ENCODE measurements at places on chromosomes 3 and 15.

DNA sequence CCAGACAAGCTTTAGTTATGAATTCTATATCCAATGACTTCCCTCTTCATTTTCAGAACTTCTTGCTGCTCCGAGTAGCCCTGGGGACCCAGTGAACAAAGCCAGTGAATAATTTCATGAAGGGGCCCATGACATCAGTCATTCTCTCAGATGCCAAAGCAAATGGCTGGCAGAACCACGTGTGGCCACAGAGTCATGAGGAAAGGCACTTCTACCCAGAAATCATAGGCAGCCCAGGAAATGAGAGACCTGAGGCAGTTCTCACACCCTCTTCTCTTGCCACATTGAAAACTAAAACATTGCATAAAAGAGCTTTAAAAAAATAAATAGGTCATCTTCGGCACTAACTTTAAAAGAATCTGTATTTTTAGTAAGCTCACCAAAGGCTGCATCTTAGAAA is 4.3 kb upstream of the UACA start:
- no peak for DNase-seq

- DNase-seq: no peak
These were observed 149.8 kb downstream of the GABRB3 start for GRCh38 chr15:26623071-26623470.

DNA sequence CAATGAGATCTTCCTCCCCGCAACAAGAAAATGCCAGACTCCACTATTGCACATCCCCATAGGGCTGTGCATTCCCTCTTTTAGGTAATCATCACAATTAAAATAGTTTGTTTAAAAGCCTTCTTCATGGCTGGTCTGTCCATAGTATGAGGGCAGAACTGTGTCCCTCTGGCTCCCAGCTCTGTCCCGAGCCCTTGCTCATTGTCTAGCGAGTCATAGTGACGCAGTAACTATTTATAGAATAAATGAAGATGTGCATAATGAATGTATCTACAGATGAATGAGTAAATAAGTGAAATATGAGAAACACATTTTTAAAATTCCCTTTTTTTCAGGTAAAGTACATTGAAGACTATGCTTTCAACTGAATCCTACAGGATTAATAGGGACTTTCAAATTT is 128.4 kb upstream of the TMC3 start:
- DNase-seq: no peak

DNA sequence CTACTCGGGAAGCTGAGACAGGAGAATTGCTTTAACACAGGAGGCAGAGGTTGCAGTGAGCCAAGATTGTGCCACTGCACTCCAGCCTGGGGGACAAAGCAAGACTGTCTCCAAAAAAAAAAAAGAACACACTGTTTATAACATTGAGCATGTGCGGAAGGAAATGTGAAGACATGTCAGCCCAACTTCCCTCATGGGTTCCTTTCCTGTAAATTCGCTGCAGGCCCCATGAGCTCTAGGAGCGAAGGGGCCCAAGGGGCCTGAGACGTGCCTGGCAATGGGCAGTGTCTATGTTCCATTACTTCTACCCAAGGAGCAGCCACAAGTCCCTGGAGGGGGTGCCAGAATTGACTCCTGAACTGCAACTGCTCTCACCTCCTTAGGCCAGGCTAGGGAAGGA is 3.2 kb downstream of the PFKFB4 start:
- DNase-seq: no peak

DNA sequence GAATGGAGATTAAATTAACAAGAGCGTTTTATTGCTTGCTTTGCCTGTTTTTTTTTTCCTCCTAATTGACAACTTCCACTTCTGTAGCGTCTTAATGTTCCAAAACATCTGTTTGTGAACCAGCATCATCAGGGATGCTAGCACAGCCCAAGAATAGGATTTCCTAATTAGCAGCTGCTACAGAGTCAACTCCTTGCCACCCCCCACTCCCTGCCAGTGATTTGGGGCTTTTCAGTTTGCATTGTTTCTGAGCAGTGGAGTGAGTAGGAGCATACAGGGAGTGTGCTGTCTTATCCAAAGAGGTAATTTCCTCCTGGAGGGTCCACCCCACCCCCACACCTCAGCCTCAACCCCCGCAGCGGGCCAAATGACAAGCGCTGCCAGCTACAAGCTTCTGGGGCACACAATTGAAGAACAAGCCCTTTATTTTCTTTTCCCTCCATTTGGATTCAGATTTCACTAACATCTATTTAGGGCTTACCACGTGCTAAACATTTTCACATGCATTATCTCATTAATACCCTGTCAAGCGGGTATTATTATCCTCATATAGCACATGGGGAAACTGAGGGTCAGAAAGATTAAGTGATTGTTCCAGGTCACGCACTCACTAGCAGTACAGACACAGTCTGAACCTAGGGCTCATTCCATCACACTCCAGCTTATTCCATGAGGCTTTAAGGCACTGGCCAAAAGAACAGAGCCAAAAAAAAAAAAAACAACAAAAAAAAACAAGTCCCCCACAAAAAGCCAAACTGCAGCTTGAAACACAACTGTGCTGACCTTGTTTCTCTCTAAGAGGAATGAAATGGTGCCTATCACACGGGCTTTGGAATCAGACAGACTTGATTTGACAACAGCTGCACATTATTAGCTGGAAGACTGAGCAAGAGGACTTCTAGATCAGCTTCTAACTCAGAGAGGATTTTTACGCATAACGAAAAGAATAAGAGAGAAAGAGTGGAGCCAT is 16.4 kb downstream of the HEG1 start:
- DNase-seq: no peak

DNA sequence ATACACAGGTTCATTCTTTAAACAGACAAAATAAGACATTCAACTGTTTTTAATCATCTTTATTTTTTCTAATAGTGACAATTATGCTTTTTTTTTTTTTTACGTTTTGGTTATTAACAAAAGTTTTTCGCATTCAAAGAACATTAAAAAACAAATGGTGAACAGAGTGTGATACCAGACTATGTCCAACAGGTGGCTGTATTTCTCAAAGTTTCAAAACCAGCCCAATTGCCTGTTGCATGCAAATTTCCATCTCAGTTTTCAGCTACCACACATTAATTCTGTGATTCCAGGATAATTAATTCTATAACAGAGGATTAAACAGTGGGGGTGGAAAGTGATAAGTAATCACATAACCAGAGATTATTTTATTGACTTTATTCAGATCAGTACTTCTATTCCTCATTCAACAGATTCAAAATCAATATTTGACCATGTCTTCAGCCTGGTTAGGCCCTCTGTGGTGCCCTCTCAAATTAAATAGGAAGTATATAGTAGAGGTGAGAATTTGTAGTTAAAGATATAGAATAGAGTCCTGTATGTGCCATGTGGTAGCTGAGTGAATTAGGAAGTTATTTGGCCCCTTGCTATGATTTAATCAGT is 122.2 kb upstream of the DCBLD2 start:
- no peak for DNase-seq

- no peak for DNase-seq
These were observed 159.4 kb upstream of the SMAD3 start for GRCh38 chr15:66905954-66906353.

DNA sequence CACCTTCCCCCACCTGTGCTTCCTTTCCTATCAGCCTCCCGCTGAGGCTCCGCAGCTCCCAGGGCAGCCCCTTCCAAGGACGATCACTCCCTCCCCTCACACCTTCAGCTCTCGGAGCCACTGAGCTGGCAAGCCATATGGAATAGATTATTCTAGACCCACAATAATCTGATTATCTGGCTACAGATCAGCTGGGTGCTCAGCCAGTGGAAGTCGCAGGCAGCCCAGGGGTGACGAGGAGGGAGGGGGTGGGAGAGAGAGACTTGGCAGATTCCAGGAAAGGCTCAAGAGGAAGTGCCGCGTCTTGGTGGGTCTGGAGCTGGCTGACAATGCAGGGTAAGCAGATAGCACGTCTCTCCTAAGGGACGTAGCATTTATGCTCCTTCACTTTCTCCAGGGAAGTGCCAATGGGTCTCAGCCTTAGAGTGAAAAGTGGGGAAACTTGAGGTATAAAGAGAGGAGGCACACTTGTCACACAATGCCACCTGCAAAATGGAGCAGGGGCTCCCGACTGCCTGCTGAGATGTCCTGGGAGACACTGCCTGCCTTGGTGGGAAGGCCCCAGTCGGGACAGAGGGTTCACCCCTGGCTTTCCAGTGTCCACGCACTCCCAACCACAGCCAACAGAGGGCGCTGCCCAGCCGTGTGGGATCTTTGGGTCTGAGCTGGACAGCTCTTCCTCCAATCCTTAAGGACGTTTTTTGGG is 9.4 kb upstream of the MESP1 start:
- DNase-seq: peak; percentile 63

- no peak for DNase-seq
These were observed 8.4 kb downstream of the VWA5B2 start for GRCh38 chr3:184237807-184238206.

GRCh38 chr3:88385090-88385489 is 235.3 kb downstream of the C3orf38 start:
- no peak for DNase-seq

DNA sequence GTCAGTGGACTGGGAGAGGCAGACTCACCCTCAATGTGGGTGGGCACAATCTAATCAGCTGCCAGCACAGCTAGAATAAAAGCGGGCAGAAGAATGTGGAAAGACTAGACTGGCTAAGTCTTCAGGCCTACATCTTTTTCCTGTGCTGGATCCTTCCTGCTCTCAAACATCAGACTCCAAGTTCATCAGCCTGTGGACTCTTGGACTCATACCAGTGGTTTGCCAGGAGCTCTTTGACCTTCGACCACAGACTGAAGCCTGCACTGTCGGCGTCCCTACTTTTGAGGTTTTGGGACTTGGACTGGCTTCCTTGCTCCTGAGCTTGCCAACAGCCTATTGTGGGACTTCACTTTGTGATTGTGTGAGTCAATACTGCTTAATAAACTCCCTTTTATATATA is 68.0 kb downstream of the CNTN3 start:
- no peak for DNase-seq

- DNase-seq: no peak
These were observed 21.6 kb downstream of the CLDN18 start for GRCh38 chr3:138031536-138031935.

GRCh38 chr3:124442463-124442862 is 287.8 kb upstream of the UMPS start:
- no peak for DNase-seq

- DNase-seq: no peak
These were observed 832 bp downstream of the NR2E3 start for GRCh38 chr15:71811036-71811736.

GRCh38 chr15:36315649-36316048 is 263.8 kb upstream of the CDIN1 start:
- DNase-seq: no peak

- DNase-seq: no peak
These were observed 108.5 kb upstream of the PFN2 start for GRCh38 chr3:150079029-150079739.

Measured in T-helper 9 cell (primary cell).